ENCODE measurements at places on chromosomes 13 and 19.

- DNase-seq, result no peak
Observed at GRCh38 chr19:28492621-28493020, 720.3 kb downstream of the UQCRFS1 start.

GRCh38 chr13:80276371-80277289 lies 64.3 kb downstream of the SPRY2 start:
- DNase-seq, result peak; percentile 45

DNA sequence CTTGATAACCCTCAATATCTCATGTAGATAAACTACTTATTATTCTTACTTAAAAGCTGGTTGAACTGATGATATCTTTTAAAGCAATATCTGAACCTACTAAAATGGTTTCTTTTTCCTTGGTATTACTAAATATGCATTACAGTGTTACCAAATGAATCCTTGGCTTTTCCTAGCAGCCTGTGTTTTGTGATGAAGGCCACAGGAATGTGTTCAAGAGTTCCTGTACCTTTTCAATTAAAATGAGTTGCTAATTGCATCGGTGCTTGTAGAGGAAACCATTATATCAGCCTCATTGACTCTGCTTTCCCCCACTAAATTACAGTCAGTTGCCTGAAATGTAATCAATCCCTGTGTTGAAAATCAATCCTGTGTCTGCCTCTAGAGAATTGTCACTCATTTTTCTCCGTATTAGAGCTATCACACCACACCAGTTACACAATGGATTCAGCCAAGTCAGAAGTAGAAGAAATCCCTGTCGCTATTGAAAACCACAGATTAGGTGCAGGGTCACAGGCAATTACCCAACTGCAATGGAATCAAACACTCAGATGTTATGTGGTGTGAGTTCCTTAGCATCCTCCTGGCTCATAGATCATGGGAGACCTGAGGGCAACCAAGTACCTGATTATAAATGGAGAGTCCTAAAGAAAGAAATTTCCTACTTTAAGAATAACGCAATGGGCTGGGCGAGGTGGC lies 13.3 kb downstream of the FAM216B start:
- DNase-seq, result no peak

GRCh38 chr19:35350591-35350990 lies 2.9 kb downstream of the FFAR1 start:
- DNase-seq, result no peak

- DNase-seq, result no peak
Observed at GRCh38 chr13:60016229-60016628, 147.5 kb downstream of the DIAPH3 start.

GRCh38 chr19:48085904-48086864 lies 24.4 kb downstream of the PLA2G4C start:
- DNase-seq, result peak; percentile 67

- no peak for DNase-seq
Observed at GRCh38 chr19:8262431-8262830, 45.7 kb downstream of the CD320 start.

DNA sequence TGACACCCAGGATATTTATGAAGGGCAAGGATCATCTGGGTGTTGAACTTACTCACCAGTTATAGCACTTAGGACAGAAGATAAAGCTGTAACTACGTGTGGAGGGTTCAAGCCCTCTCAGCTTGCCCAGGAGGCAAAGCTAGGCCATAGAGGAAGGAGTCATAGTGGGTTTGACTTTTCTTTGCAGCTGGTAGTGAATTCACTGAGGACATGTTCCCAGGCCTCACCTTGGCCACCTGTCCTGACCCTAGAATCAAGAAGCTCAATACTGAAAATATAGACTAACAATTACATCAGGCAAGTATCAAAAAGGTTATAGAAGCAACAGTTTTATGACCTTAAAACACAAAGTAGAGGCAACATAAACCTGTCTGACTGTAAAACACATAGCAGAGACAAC lies 1207.7 kb downstream of the SLITRK1 start:
- DNase-seq, result no peak

- no peak for DNase-seq
Observed at GRCh38 chr19:36198119-36198518, 16.3 kb downstream of the ZNF565 start.

GRCh38 chr13:33963895-33964294 lies 145.9 kb downstream of the RFC3 start:
- no peak for DNase-seq

DNA sequence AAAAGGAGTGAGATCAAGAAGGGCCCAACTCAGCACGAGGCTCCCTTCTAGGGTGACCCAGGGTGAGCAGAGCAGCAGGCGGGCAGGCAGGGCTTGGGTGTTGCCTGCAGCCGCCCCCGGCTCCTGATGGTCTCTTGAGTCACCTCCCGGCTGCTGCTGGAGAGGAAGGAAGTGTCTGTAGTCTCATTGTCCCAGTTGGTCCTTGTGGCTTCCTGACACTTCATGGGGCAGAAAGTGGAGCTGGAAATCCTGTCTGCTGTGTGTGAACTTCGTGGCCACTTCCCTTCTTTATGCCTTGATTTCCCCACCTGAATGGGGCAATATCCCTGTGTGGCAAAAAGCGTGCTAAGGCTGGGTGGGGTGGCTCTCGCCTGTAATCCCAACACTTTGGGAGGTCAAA lies 2.5 kb downstream of the MAP1S start:
- DNase-seq, result no peak

GRCh38 chr13:77316430-77316829 lies 10.5 kb downstream of the MYCBP2 start:
- DNase-seq, result no peak

GRCh38 chr13:75882261-75882660 lies 246.1 kb downstream of the LMO7 start:
- no peak for DNase-seq

- no peak for DNase-seq
Observed at GRCh38 chr13:77219401-77219800, 107.5 kb downstream of the MYCBP2 start.

DNA sequence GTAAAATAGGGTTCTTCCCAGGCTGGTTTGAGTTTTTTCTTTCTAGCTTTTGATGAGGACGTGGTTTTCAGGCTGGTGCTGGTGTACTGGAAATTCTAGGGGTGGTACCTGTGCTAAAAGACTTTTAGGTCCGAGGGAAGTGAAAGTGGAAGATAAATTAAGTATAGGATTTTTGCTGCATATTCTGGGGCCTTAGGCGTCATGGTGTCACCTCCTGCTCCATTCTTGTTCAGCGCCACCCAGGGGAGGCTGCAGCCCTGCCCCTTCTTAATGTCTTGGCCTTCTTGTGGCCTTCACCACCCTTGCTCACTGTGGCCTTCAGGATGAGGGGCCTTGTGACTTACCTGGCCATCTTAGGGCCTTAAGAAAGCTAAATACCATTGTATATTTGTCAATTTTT lies 12.4 kb downstream of the ZNF552 start:
- peak; percentile 60 for DNase-seq

GRCh38 chr13:61138857-61139256 lies 276.8 kb downstream of the PCDH20 start:
- DNase-seq, result no peak

DNA sequence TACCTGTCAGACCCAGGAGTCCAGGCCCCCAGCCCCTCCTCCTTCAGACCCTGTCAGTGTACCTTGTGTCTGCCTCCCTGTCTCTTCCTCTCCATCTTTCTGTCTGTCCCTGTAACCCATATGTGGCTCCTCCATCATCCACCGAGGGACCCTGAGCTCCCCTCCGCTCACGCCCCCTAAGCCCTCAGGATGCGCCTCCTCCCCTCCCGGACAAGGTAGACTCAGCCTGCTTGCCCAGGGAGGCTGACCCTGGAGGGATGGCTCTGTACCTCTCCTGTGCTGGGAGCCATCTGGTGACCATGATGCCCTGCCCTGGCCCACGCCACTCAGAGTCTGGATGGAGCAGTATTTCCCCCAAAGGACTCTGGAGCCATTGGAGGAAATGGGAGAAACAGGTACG lies 1.0 kb upstream of the CAPN12 start:
- no peak for DNase-seq

DNA sequence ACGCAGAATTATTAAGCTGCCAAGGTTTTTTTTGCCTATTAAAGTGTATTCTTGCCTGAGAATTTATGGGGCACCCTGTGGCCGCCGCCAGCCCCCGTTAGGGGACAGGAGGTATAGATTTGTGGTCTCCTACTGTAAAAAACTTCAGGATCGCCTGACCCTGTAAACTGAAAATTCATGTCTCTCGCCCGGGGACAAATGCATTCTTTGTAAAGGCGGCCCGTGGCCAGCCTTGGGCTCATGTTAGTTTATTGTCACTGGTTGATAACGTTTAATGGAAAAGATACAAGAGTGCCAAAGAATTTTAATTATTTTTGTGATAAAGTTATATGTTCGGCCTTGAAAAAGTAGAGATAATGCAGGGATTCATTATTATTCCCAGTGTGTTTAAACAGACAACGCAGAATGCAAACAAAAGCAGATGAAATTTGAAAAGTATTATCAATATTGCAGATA lies 141.7 kb downstream of the URI1 start:
- no peak for DNase-seq

DNA sequence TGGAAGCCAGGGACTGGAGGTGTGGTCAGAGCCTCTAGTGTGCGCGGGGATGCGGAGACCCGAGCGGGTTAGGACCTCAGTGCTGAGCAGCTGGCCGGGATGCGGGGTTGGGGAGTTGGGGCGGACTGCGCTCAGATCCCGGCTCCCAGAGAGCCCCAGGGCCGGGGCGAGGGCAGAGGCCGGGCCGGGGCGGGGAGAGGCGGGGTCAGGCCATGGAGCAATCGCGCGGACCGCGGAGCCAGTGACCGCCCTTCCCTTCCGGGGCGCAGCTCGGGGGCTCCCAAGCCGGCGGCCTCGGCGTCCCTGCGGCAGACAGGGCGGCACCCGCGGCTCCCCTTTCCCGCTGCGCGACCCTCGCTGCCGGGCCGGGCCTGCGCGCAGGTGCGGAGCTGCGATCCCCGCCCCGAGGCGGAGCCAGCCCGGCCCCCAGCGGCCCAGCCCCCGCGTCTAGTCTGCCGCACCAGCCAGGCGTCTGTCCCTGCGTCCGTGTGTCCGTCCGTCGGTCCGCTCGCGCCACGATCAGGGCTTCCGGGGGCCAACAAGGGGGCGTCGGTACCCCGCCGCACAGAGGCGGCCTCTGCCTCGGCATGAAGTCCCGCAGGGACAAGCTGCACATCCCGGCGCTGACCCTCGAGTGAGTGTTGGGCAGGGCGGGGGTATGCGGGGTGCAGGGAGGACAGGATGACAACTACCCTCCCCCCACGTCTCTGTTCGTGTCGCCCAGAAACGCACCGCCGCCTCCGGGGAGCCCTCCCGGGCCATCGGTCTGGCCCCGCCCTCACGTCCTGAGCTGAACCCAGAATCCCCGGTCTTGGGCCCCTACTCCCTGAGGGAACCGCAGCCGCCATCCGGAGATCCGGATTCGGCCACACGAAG lies 12.4 kb downstream of the MAST3 start:
- peak; percentile 19 for DNase-seq
